ENCODE measurements at places on chromosomes 11 and 22. TPM values are rescaled to one million over a fixed set of nuclear protein-coding genes. Genes with fewer than 3 reads are reported as not detected.

Gene ROBO4
- 9.6 TPM for total RNA-seq

Gene EMID1
- not detected for total RNA-seq

DNA sequence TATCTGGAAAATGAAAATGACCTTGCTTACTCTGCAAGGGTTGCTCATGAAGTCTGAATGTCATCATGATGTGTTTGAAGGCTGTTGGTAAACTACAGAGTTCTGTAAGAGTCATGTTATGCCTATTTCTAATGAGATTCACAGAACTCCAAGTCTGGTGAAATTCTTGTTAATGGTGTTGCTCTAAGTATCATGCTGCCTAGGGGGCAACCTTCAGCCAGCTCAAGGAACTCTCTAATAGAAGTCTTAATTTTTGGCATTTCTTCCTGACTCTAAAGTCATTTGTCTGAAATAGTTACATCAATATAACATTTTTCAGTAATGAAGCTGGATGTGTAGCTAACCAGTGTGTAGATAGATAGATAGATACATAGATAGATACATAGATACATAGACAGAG lies 302.8 kb downstream of the FAT3 start:
- H3K4me3 ChIP-seq = no peak overlapping the region
- no peak for DNase-seq
- no peaks in the 10 kb centered on the region for H3K4me1 ChIP-seq
- no peak overlapping the region for H3K27ac ChIP-seq
- H3K36me3 ChIP-seq = no peaks in the 10 kb centered on the region

Gene SCUBE1
- total RNA-seq = 1.2 TPM

GRCh38 chr11:64924910-64925284 lies 408 bp downstream of the PPP2R5B start:
- peak overlapping the region; percentile 87 for H3K4me3 ChIP-seq
- H3K27ac ChIP-seq = peak overlapping the region; percentile 49
- DNase-seq = no peak
- H3K27me3 ChIP-seq = no peaks in the 10 kb centered on the region

Gene SMPD1
- total RNA-seq = 31.4 TPM

Gene AASDHPPT
- total RNA-seq = 50.9 TPM

- H3K4me1 ChIP-seq = no peaks in the 10 kb centered on the region
- H3K27ac ChIP-seq = no peak overlapping the region
- H3K4me3 ChIP-seq = no peak overlapping the region
- DNase-seq = no peak
- H3K27me3 ChIP-seq = no peaks in the 10 kb centered on the region
These were observed 34.4 kb upstream of the FJX1 start for GRCh38 chr11:35583843-35584242.

Gene GTF2H1
- 7.8 TPM for total RNA-seq

DNA sequence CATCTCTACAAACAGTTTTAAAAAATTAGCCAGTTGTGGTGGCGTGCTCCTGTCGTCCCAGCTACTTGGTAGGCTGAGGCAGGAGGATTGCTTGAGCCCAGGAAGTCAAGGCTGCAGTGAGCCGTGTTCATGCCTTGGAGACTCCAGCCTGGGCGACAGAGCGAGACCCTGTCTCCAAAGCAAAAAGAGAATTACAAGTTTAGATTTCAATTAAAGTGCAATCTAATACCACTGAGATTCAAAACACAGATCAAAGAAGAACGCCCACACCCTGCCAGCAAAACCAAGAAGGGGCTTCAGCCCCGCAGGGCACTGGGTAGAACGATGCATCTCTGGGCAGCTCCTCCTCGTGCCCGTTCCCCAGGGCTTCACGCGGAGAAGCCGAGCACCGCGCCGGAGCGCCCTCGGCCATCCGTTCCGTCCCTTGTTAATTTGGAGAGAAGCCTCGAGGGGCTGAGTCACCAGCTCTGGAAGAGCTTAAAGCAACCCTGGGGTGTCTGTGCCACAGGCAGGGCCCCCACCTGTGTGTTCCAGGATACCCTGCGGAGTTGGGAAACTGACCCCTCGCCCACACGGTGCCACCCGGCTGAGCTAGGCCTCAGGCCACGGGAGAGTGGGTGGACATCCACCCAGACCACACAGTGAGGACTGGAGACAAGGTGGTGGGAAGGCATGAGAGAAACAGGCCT lies 47.0 kb downstream of the AP2A2 start:
- H3K27me3 ChIP-seq = no peaks in the 10 kb centered on the region
- no peak for DNase-seq
- peaks cover 94% of the 10 kb centered on the region for H3K36me3 ChIP-seq
- no peak overlapping the region for H3K4me3 ChIP-seq

GRCh38 chr11:62688491-62688890 lies 839 bp downstream of the LRRN4CL start:
- H3K36me3 ChIP-seq = peaks cover 38% of the 10 kb centered on the region
- H3K27me3 ChIP-seq = peaks cover 15% of the 10 kb centered on the region
- peak overlapping the region; percentile 36 for H3K4me3 ChIP-seq
- peak overlapping the region; percentile 57 for H3K27ac ChIP-seq
- peaks cover 11% of the 10 kb centered on the region for H3K4me1 ChIP-seq
